ENCODE measurements at places on chromosomes 2 and 18.

GRCh38 chr18:7116792-7117389 lies 706 bp downstream of the LAMA1 start:
- DNase-seq = no peak

DNA sequence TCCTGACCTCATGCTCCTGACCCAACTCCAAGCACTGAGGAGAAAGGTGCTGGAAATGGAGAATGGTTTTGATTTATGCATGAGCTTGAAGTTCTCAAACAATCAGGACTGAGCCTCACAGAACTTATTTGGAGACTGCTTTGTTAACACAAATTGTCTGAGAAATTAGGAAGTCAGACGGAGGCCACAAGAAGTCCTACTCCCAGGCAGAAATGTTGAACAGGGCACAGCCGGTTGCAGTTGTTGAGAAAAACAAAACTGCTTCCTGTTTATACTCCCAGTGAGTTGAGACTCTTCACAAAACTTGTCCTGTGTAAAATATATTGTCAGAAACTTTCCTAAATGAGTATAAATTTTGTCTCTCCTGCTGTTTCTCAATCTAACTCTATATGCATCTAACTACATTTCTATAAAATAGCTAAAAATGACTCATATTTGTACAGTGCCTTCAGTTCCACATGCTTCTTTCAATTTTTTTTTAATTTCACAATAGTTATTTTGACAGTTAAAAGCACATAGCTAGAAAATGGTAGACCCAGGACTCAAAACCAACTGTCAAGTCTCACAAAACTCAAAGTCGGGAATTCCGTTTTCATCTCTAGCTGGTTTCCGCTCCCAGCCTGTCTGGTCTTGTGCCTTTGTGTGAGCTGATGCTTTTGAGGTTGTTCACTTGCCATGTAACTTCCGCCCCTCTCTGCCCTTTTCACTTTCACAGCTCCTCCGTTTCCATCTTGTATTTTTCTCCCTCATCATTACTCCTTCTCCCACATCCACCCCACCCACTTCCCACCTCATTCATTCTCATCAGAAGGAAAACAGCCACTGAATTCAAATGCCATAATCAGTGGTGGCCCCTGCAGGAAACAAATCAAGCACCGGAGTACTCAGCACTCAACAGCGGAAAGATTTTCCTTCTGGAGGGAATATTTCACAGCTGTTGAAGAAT lies 215.0 kb downstream of the SUCLG1 start:
- no peak for DNase-seq

GRCh38 chr2:38446906-38447561 lies 70.0 kb upstream of the ATL2 start:
- no peak for DNase-seq

DNA sequence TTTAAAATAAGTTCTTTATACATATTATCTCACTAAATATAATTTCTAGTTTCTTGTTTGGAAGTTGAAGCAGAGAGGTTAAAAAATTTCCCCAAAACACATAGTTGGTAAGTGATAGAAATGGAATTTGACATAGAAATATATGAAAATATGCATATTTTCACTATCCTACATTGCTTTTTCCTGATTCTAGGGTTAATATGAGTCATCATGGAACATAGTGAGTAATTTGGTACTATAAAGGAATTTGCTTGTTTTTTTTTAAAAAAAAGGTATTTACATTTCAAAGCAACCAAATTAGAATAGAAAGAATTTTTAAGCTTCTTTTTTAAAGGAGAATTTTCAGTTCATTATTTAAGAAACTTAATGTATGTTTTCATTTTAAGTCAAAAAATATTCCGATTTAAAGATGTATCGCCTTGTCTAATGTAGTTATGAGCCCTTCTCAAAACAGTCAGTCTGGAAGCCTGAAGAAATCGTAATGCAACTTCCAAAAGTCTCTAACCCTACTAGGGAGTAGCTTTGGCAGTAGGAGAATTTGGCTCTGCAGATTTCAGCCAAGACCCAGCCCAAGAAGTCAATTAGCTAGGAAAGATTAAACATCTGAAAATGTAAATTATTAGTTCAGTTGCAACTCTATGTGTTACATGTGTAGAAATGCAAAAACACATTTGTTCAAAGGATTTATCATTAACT lies 147.3 kb downstream of the RDH14 start:
- peak; percentile 74 for DNase-seq

DNA sequence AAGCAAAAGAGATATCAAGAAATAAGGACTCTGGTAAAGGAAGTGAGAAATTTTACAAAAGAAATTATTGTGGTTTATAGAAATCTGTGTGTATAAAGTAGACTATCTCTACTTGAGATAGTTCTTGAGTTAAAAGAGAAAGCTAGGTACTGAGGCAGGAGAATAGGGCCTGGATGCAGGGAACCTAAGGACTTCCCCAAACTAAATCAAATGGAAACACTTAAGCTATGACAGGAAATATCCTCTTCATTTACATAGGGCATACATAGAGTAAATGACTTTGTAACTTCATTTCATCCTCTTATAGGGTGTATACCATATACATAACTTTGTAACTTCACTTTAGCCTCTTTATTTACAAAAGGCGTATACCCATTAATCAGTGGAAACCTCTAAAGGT lies 219.2 kb upstream of the RGPD4 start:
- no peak for DNase-seq

- no peak for DNase-seq
Measured at GRCh38 chr2:122237450-122237849, 482.0 kb downstream of the TSN start.

DNA sequence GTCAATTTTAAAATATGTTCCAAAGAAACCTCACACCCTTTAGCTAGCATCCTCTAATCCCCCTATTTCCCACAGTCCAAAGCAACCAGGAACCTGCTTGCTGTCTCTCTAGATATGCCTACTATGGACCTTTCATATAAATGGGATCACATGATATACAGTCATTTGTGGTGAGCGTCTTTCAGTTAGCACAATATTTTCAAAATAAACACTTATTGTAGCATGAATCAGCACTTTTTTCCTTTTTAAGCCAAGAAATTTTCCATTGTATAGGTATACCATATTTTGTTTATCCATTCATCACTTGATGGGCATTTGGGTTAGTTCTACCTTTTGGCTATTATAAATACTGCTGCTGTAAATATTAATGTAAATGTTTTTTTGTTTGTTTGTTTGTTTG lies 223.0 kb upstream of the DOK6 start:
- peak; percentile 18 for DNase-seq

- DNase-seq = no peak
Measured at GRCh38 chr2:210617318-210617717, 60.9 kb downstream of the CPS1 start.

DNA sequence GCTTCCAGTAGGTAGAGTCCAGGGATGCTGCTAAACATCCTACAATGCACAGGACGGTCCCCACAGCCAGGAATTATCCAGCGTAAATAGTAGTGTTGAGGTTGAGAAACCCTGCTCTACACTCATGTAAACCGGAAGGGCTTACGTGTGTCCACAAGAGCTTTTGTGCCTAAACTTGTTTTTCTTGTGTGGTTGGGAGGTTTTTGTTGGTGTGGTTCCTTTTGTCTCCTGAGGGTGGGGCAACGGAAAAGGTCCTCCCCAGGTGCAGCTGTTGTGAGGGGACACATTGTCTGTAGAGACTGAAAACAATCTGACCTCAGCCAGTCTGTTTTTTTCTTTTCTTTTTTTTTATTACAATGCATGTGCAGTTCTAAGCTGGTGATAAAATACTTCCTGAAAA lies 72.7 kb upstream of the MGAT5 start:
- DNase-seq = no peak

GRCh38 chr18:78192054-78192453 lies 787.6 kb upstream of the SALL3 start:
- no peak for DNase-seq

- no peak for DNase-seq
Measured at GRCh38 chr2:116442418-116442817, 1372.1 kb upstream of the DDX18 start.

DNA sequence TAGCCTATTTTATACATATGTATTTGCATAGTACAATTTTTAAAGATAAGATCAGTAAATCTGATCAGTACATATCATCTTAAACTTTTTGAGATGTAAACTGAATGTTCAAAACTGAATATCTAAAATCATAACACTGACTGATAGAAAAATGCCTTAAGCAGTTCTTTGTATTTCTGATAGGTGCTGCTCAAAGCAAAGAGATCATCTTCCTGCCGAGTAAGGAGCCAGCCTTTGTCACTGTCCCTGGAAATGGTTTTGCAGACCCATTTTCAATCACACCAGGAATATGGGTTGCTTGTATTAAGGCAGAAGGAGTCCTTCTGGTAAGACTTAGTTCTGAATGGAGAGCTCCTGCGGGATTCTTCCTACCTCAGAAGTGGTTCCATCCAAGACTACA lies 135.0 kb downstream of the LAMA3 start:
- DNase-seq = no peak

DNA sequence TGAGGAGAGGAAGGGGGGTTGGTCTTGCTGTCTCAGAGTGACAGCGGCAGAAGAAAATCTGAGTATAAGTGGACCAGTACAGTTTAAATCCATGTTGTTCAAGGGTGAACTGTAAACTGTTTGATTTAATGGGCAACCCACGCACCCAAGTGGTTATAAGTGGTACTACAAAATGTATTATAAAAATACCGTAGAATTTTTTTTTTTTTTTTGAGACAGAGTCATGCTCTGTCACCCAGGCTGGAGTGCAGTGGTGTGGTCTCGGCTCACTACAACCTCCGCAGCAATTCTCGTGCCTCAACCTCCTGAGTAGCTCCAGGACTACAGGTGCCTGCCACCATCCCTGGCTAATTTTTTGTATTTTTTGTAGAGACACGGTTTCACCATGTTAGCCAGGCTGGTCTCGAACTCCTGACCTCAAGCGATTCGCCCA lies 2.1 kb upstream of the CHCHD5 start:
- peak; percentile 70 for DNase-seq
